ENCODE measurements at places on chromosomes 3 and 15. TPM values are rescaled to one million over a fixed set of nuclear protein-coding genes. Genes with fewer than 3 reads are reported as not detected.
A peak's percentile ranks its signal among the peaks of the same experiment; 100 is the strongest.

- DNase-seq = no peak
Measured at GRCh38 chr3:111548092-111548491, 6.1 kb downstream of the CD96 start.

DNA sequence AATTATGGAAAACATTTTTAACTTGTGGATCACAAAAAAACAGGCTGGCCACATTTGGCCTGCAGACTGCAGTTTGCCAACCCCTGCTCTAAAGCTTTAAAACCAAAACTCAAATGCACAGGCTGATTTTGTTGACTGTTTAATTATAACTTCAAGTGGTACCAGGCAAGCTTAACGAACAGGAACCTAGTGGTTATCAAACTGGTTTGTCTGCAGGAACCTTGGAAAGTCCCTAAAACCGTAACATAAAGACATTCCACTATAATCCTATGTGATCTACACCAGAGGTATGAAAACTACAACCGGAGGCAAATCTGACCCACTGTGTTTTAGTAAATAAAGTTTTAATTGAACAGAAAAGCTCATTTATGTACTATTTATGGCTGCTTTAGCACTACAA, 52.4 kb downstream of the TBL1XR1 start:
- DNase-seq = no peak

- no peak for DNase-seq
Measured at GRCh38 chr3:178520451-178520850, 15.8 kb upstream of the KCNMB2 start.

GRCh38 chr15:91021516-91022074, 799 bp downstream of the VPS33B start:
- DNase-seq = no peak

DNA sequence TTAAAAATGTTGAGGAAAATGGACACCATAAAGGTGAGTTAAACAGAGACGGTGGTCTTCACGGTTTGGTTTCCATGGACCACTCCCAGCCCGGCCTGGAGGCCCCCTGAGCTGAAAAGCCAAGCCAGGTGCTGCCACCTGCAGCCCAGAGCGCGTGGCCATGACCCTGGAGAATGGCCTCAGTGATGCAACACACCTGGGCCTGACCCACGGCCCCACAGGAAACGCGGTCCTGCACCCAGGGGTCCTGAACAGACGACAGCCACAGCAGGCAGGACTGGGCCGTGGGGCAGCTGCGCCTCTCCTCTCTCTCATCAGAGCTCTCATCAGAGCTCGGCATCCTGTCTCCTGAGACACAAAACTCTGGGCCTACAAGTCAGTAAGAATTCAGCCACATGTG, 64.1 kb downstream of the NIPA2 start:
- DNase-seq = no peak

- DNase-seq = no peak
Measured at GRCh38 chr3:32454731-32455608, 47.7 kb downstream of the CMTM6 start.

GRCh38 chr3:18111796-18112232, 313.3 kb downstream of the SATB1 start:
- DNase-seq = peak; percentile 21

DNA sequence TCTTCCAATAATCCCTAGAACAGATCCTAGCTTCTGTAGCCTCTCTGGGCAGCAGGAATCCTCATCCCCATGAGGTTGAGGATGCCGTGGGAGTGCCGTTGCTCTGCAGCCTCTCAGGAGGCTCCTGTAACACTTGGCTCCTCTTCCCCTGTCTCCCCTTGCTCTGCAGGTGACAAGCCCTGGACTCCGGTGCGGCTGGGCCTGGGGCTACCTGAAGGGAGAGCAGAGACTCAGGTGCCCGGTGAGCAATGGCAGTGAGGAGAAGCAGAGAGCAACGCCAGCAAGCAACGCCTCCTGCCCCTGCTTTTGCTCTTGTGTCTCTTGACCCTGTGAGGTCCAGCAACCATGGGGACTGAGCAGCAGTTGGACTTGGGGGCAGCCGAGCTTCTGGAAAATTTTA, 91.2 kb downstream of the CEMIP start:
- no peak for DNase-seq

DNA sequence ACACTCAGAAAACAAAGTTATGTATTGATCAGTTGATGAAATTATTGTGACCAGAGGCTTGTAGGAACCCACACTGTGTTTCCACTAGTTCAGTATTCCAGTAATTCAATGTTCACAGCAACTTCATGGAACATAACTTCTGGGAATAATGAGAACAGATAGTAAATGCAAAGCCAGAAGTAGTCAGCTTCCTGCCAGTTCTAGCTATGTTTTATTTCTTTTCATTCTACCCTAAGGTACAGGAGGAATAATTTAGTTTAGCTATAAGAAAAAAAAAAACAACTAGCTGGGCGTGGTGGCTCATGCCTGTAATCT, 48.6 kb downstream of the ARHGEF26 start:
- no peak for DNase-seq

DNA sequence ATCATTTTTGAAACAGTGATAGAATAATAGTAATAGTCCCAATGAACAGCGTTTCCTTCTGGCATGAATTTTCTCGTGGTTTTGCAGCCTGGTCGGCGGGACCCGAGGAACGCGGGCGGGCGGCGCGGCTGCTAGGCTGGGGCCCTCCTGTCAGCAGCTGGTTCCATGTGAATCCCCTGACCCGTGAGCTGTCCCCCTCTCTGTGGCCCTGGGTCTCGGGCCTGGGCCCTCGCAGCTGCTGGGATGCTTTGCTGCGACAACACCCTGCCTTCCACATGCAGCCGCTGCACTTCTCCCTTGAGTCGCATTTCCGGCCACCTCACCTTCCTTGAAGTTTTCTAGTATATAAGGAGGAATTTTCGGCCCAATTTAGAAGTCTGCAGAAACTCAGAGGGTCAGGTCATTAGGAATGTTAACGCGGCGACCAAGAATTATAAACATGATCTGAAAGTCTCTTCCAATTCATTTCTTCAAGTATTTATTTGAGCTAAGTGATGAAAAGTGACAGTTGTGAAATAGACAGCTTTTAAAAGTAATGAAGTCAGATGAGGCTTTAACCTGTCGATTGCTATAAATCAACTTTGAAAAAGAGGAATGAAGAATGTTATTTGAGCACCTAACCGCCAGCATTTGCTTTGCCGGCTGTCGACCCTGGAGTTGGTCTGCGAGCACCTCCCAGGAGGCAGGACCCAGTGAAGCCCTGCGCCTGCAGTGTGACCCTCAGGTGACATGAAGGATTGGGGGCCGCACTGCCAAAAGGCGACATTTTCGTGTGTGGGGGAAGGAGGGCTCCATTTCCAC, 27.7 kb downstream of the NR2F2 start:
- no peak for DNase-seq

DNA sequence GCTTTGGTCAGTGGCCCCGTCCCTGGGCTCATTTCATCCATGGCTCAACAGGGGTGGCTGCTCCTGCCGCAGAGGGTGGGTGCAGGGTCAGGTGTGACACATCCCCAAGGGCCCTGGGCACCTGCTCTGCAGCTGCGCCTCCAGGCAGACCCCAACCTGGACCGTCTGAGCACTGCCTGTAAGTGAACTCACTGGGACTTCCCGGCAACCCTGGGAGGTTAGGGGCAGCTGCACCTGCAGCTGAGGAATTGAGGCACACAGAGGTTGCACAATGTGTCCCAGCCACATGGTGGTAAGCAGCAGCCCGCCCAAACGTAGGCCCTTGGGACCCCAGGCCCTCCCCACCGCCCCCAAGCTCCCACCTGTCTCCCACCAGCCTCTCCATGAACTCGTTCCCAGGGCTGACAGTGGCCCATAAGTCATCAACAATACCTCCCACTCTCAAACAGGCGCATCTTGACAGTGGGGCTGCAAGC, 55.1 kb downstream of the PLXNA1 start:
- DNase-seq = no peak

DNA sequence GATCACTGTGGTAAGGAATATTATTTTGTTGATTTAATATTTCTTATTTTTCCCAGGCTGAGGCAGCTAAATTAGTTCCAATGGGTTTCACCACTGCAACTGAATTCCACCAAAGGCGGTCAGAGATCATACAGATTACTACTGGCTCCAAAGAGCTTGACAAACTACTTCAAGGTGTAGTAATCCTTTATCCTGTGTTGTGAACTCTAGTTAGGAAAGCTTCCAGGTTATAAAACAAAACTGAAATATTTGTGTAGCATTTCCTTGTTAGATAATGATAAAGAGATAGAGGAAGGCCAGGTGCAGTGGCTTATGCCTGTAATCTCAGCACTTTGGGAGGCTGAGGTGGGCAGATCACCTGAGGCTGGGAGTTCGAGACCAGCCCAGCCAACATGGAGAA, 11.1 kb downstream of the RAD51 start:
- DNase-seq = no peak

GRCh38 chr15:91864664-91865063, 11.2 kb downstream of the SLCO3A1 start:
- DNase-seq = peak; percentile 28

- DNase-seq = no peak
Measured at GRCh38 chr3:58691997-58692396, 25.4 kb upstream of the FAM3D start.

DNA sequence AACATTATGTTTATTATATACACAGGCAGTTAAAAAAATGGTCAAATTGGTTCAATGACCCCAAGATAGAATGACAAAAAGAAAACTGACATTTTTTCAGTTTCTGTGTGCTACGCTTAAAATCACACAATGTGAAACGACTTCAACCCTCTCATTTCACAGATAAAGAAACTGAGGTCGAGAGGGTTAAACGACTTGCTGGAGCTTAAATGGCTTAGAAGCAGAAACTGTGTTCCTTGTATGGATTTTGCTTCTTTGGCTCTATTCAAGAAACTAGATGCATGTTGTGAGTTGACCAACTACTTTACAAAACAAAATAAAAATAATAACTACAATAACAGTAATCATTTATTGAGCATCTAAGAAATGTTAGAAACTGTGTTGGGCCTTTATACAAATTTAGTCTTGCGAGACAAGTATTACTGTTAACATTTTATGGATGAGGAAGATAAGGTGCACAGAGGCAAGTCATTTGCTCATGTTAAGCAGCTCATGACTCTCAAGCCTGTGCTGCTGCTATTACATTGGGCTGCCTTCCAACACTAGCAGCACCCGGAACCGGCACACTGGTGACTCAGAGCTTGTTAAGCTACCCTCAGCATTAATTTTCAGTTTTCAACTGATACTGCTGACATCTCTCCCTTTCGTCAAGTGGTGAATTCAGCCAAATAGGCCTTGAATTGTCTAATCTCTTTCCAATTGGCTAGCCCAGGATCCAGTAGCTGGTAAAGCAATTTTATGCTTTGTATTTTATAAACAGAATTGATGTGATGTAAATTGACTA, 487.6 kb downstream of the NAALADL2 start:
- peak; percentile 41 for DNase-seq

The SLC2A2 gene
- not detected for total RNA-seq

The ARRDC4 gene
- total RNA-seq = 11.8 TPM

The RBPMS2 gene
- total RNA-seq = 276 TPM

The TGM5 gene
- total RNA-seq = not detected

The SLC12A8 gene
- not detected for total RNA-seq

The ATP13A4 gene
- 0.52 TPM for total RNA-seq

The ERICH6 gene
- total RNA-seq = 0.55 TPM

The CPN2 gene
- 2.4 TPM for total RNA-seq

The COL6A5 gene
- not detected for total RNA-seq

The FAM174B gene
- 17.1 TPM for total RNA-seq

The SLC7A14 gene
- total RNA-seq = not detected

Data from left ventricle myocardium inferior (tissue), 1 donor.